Liver (tissue), 10 donors: ENCODE measurements at places on chromosomes 2 and 18. TPM values are rescaled to one million over a fixed set of nuclear protein-coding genes. Genes with fewer than 3 reads are reported as not detected.

Gene MAL
- polyA plus RNA-seq: 0.51 TPM

Gene GAREM1
- polyA plus RNA-seq: 1.5 TPM

Gene GPR17
- polyA plus RNA-seq: 0.07 TPM

Gene POTEI
- polyA plus RNA-seq: not detected

Gene NYAP2
- polyA plus RNA-seq: not detected

GRCh38 chr18:5142859-5143258 lies 54.2 kb downstream of the AKAIN1 start:
- no peak overlapping the region for H3K4me3 ChIP-seq
- no peaks in the 10 kb centered on the region for H3K27me3 ChIP-seq
- no peaks in the 10 kb centered on the region for H3K4me1 ChIP-seq
- no peaks in the 10 kb centered on the region for H3K36me3 ChIP-seq
- H3K27ac ChIP-seq: no peak overlapping the region
